Stimulated activated CD8-positive, alpha-beta memory T cell treated with anti-CD3 and anti-CD28 coated beads, Interleukin-15, amount 100 ng/mL, for 1 hour (primary cell): ENCODE measurements at places on chromosomes 3 and 15.

DNA sequence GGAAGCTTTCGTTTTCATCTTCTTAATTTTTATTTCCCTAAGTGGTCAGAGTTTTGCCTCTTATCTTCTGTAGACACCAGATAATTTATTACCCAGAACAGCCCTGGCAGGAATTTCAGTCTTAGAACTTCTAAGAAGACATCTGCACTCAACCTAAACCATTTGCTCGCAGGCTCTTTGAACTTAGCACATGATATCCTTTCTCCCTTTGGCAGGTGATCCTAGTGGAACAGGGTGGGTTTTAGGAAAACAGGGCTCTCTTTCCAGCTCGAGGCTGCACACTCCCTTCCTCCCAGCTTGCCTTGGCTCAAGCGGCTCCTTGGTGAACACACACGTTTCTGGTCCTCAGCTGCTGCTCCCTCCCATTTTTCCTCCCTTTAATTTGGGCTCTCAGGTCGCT, 116.5 kb downstream of the THSD4 start:
- no peak for DNase-seq

- peak; percentile 61 for DNase-seq
Measured at GRCh38 chr15:84748274-84749110, at the start of gene ZNF592. TSS of gene ZNF592 (plus strand) at chr15:84748592. CDS start at chr15:84782676, 34,084 bp downstream.

DNA sequence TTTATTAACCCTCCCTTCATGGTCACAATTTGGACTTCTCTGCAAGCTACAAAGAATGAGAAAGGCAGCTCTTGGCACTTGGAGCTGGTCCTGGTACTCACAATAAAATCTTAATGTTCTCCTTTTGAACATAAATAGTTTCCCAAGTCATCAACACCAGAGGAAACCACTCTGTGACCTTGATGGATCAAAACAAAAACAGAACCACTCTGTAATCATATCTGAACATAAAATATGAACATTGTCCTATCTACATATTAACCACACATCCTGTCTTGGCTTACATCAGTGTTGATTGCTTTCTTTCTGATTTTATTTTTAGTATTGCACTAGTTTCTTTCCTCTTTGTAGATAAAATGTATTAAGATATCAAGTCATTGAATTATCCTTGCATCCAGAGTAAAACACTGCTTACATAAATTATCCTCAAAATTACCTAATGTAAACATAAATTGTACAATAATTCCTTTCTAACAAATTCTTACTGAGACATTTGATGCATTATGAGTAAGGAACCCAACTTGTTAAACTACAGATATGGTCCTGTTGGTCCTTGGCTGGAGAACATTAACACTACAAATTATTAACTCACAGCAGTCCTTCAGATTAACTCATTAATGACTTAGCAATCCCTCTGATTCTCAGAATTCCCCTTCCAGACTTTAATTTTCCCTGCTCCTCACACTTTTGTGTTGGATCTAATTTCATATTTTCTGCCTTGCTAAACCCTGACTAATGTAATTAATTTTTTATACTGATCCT, 860.5 kb downstream of the DIPK2A start:
- no peak for DNase-seq

- no peak for DNase-seq
Measured at GRCh38 chr3:186417791-186418190, 55.8 kb upstream of the DGKG start.

DNA sequence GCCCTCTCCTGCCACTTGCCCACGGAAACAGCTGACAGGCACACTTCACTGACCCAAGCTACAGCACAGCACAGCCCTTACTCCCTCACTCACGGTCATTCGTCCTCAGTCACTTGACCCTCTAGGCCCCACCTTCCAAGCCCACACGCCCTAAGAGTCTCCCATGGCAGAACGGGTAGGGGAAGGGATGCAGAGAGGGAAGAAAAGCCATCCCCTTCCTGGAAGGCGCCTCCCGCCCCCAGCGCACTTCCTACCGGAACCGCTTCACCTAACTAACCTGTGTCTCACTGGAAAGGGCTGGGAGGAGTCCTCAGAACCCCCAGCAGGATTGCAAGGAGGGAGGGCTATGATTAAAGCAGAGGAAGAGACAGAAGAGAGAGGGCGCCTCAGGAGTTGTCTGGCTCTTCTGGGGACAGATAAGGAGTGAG, 22.9 kb downstream of the EPHB3 start:
- no peak for DNase-seq

GRCh38 chr3:114406286-114406685, 112.5 kb downstream of the TIGIT start:
- no peak for DNase-seq
